GM20000 (cell line): ENCODE measurements at places on chromosomes 13 and 19.

DNA sequence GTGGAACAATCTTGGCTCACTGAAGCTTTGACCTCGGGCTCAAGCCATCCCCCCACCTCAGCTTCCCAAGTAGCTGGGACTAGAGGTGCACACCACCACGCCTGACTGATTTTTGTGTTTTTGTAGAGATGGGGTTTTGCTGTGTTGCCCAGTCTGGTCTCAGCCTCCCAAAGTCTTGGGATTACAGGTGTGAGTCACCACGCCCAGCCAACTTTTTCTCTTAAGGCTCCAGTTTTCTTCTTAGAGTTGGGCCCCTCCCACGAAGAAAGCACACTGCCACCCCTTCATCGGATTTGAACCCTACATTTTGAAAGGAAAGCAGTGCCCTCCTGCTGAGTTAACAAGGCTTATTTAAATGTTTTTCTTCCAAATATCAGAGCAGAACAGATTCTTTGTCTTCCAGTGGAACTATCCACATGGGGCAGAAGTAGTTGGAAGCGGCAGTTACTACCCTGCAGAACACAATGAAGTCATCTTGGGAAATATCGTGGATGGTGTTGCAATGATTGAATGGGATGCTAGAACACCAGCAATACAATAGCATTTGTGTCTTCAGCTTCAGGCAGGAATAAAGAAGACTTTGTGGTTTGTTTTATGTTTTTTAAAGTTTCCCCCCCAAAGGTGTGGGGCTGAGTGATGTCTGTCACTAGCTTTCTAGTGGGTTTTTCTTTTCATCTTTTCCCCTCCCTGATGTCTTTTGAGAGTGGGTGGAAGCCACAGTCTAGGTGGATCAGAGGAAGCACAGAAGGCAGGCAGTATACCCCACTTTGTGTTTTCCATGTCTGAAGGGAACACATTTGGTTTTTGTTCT, 8.9 kb downstream of the ACTN4 start:
- DNase-seq: no peak

GRCh38 chr19:23698711-23699520, 11.9 kb upstream of the ZNF675 start:
- DNase-seq: no peak

GRCh38 chr19:2478756-2479555, 3.0 kb downstream of the GADD45B start:
- peak; percentile 66 for DNase-seq

DNA sequence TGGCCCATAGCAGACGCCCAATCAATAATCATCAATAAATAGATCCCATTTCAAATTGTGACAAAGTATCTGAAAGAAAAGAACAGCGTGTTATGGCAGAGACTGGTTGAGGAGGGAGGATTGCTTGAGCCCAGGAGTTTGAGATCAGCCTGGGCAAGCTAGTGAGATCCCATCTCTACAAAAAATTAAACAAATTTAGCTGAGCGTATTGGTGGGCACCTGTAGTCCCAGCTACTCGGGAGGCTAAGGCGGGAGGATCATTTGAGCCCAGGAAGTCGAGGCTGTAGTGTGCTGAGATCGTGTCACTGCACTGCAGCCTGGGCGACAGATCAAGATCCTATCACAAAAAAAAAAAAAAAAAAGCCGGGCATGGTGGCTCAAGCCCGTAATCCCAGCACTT, 6.4 kb upstream of the GNA11 start:
- no peak for DNase-seq

- no peak for DNase-seq
Observed at GRCh38 chr13:23709536-23709935, 139.3 kb downstream of the TNFRSF19 start.

GRCh38 chr13:100835695-100836094, 161.1 kb upstream of the TMTC4 start:
- DNase-seq: no peak

GRCh38 chr19:54451331-54451871, 2.4 kb downstream of the LENG8 start:
- no peak for DNase-seq

- DNase-seq: no peak
Observed at GRCh38 chr19:23789246-23789645, 30.6 kb upstream of the ZNF681 start.

DNA sequence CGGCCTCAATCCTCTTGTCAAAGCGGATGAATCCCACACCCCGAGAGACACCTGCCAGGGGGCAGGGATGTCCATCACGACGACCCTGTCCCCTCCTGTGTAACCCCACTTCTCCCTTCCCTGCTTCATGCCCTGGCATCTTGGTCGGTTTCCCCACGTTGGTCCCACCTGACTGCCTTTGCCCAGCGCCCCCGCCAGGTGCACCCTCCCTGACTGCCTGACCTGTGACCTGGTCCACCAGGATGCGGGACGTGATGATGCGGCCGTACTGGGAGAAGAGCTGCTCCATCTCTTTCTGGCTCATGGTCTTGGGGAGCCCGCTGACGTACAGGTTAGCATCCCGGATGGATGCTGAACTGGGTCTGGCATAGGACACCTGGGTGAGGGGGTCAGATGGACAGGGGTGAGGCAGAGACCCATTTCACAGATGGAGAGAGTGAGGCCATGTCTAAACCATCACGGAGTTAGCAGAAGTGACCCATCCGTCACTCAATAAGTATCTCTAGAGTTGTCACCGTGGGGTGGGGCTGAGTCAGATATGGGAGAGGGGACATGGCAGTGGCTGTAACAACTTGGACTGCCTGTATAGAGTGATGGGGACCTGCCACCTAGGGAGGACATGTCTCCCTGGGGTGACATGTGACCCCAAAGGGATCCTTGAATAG, 22.5 kb downstream of the ELAVL3 start:
- peak; percentile 12 for DNase-seq

GRCh38 chr13:31046711-31047279, 114.3 kb downstream of the TEX26 start:
- DNase-seq: no peak

DNA sequence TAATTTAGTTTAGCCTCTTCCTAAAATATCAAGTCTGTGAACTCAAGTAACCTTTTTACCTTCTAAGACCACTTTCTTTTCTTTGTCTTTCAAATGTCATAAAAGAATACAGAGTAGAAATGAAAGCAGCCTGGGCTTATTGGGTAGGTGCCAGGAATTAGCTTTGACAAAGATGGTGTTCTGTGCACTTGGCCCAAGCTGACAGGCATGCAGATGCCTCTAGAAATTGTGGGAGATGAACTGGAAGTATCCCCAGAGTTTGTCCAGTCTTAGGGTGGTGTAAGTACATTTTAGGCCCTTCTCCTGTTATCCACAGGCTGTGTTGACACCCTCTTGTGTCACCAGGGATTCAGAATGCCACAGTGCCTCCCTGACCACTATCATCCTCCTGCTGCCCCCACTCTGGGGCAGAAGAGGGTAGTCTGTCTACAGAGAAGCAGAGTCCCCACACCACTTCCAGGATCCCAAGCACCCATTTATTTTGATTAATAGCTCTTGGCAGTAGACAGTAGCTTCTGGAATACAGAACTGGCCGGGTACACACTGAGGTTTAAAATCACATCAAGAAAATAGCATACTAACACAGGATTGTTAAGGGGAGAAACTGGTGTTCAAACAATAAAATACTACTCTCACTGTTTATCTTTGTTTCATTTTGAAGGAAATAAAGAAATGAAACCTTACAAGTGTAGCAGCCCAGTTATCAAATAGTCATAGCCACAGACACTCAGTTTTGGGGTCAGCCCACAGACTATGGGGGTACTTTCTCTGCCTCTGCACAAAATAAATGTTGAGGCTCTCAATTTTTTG, 343.2 kb downstream of the KCNRG start:
- no peak for DNase-seq
